GM12891 (cell line): ENCODE measurements at places on chromosomes 3 and 15.

- no peak for DNase-seq
Observed at GRCh38 chr3:69442771-69443311, 57.0 kb upstream of the FRMD4B start.

GRCh38 chr3:177331203-177331835, 134.0 kb upstream of the TBL1XR1 start:
- no peak for DNase-seq

DNA sequence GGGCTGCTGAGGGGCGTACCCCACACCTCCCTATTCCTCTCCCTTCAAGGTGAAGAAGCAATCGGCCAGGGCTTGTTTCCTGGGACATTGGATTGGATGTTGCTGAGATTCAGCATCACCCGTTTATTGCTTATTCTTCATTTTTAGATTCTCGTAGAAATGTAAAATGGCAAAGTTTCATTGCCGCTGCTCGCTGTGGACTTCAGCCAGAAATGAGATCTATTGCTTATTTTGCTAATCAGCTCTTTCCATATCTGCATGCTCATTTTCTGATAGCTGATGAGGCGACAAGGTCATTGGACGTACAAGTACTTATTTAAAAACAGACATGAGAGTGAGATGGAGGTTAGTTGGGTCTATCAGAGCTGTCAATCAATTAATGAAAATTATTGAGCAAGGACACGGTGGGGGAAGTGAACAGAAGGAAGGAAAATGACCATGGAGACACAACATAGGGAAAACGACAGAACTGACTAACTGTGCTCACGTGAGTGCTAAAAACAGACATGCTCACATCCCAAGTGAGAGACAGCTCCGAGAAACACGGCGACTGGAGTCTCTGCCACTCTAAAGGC, 471.2 kb downstream of the NR2F2 start:
- no peak for DNase-seq

DNA sequence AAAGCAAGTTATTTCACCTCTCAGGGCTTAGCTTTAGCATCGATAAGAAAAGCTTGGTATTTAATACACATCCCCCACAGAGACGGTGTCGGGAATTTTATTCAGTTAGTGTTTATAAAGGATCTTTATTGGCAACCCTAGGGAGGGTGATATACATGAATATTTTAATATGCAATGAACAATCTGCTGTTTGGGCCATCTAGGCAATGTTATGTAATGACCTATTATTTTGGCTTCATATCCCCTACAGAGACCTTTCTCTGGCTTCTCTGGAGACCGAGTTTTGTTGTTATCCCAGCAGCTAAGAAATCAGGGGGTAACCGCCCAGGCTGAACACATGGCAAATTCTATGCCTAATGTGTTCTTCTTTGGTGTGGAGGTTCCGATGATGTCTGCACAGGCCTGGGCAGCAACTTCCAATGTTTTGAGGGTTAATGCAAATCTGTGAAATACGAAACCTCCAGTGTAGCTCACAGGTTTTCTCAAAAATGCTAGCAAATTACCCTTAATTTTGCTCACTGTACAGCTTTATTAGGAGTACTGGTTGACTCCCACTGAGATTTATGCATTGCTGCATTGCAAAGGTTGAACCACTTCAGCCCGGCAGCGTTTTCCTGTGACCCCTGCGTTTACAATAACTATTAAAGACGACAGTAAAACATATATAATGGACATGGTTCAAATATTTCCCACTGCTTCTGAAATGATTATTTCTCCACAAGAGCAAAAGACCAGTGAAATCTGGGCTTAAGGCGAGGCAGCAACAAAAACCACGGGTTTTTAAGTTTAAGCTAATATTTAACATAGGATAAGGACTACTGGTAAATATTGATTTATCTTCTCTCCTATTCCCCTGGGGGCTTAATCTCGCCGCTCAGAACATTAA, 298.3 kb upstream of the NR2E3 start:
- no peak for DNase-seq

- peak; percentile 99 for DNase-seq
Observed at GRCh38 chr15:42736793-42737528, at the start of gene CDAN1. TSS of gene CDAN1 (minus strand) at chr15:42737128. CDS start at chr15:42737102, 26 bp downstream.
